ENCODE measurements at places on chromosomes 1 and 21.

GRCh38 chr1:165152109-165152508, 204.4 kb downstream of the LMX1A start:
- DNase-seq, result no peak

DNA sequence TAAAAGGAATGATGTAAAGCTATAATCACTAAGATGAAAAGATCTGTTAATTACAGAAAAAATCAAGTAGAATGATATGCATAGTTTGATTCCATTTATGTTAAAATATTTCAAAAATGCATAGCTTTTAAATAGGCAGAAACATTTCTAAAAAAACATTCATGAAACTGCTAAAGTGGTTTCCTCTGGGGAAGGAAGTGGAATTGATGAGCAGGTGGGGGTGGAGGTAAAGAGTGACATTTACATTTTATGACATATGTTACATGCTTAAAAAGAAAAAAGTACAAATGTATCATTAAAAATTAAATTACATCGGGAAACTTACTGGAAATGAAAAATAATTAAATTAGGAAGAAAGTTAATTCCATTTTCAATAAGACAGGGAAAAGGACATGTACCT, 42.8 kb upstream of the JAK1 start:
- no peak for DNase-seq

- no peak for DNase-seq
Measured at GRCh38 chr1:57302812-57303596, 120.9 kb downstream of the DAB1 start.

DNA sequence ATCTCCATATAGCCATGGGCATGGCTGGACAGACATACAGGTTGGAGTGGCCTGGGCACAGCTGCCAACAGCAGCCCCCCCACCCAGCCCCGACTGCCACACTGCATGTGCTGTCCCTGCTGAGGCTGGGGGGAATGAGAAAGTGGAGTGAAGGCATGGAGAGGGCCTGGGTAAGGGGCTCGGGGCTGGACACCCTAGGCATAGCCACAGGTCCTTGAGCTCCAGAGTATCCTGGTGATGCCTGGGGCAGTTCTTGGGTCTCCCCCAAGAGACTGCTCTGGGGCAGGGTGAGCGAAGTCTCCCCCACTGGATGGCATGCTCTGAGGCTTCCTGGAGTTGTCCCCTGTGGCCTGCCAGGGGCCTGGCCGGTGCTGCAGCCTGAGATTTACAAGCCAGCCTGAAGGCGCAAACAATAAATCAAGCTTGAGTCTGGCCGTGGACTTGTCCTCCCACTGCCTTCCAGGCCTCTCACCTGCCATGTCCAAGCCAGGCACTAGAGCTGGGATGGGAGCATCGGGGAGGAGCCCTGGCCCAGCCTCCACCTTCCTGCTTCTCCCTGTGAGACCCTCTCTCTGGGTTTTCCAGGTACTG, 53.6 kb downstream of the FOXO6 start:
- peak; percentile 8 for DNase-seq

- no peak for DNase-seq
Measured at GRCh38 chr1:183194527-183195141, 8.6 kb downstream of the LAMC2 start.

- DNase-seq, result peak; percentile 1
Measured at GRCh38 chr21:15192243-15192642, 127.4 kb upstream of the NRIP1 start.

DNA sequence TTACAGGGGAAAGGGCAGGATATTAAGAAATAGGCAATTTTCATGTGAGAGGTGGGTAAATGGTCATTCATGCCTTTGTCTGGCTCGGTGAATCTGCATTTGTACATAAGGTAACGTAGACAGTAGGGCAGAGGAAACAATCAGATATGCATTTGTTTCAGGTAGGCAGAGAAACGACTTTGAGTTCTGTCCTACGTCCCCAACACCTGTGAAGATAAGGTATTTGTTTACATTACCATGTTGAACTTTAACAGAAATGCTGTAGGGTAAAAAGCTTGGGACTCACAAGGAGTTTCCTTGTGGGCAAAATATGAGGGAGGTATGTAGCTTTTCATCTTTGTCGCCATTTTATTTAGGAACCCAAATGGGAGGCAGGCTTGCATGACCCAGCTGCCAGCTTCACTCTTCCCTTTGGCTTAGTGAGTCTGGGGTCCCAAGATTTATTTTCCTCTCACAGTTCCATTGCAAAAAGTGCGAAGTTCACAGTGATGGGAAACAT, 31.4 kb downstream of the B3GALT5 start:
- DNase-seq, result no peak

- DNase-seq, result peak; percentile 87
Measured at GRCh38 chr21:28142697-28143096, 850.0 kb downstream of the LTN1 start.

DNA sequence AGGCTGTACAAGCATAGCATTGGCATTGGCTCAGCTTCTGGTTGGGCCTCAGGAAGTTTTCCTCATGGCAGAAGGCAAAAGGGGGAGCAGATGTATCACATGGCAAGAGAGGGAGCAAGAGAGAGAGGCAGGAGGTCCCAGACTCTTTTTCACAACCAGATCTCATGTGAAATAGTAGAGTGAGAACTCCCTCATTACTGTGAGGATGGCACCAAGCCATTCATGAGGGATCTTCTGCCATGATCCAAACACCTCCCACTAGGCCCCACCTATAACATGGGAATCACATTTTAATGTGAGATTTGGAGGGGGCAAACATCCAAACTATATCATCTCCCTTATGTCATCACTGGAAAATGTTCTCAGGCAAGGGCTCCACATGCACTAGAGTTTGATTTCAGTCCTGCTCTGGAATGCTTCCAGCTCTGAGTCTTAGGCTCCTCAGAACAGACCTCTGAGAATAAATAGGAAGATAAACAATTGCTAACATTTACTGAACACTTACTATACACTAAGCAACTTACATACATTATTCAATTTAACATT, 39.4 kb upstream of the VTCN1 start:
- peak; percentile 1 for DNase-seq

GRCh38 chr1:190474650-190475211, 2.9 kb downstream of the BRINP3 start:
- no peak for DNase-seq

DNA sequence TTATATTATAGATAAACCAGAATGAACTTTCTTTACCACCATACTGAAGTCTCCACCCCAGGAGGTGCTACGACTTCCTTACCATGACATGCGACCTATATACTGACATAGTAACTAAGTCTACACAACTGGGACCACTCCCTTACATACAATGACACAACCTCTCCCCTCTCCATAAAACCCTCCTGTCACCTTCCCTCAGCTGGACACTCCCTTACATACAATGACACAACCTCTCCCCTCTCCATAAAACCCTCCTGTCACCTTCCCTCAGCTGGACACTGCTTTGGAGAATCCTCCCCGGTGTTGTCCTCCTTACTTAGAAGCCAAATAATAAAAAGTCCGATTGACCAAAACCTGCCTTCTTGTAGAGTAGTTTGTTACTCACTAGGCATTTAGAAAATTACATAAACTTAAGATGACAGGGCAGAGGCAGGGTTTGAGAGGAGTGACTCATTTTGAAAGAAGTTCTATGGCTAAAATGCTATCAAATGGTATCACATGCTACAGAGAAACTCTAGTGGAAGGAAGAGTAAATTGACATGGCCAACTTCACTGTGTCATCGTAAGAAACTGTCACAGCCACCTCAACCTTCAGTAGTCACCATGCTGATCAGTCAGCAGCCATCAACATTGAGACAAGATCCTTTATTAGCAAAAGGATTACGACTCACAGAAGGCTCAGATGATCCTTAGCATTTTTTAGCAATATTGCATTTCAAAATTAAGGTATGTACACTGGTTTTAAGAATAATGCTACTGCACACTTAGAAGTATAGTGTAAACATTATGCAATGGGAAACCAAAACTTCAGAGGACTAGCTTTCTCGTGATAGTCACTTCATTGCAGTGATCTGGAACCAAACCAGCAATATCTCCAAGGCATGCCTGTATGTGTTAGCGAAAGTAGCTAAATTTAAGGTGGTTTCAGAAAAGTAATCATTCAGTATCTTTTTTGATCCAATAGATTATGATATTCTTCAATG, 56.4 kb downstream of the AHCTF1 start:
- DNase-seq, result peak; percentile 89

- peak; percentile 80 for DNase-seq
Measured at GRCh38 chr1:20717452-20718342, at the start of gene KIF17. Gene KIF17 (minus strand): TSS chr1:20718007. CDS start chr1:20717706, 301 bp downstream.

DNA sequence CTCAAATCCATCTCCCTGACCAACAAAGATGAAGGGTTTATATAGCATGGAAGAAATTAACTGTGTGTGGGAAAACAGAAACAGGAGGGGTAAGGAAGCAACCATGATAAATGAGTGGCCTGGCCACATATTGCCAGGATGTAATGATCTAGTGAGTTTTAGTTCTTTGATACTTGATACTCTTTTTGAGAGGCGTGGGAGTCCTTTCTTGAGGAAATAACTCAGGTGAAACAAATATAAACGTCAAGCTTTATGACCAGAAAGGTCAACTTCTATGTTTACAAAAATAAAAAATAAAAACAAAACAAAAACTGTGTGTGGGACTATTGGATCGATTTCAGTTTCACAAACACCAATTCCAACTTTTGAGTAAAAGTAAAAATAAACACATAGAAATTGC, 860.8 kb upstream of the B3GALT2 start:
- no peak for DNase-seq

- peak; percentile 65 for DNase-seq
Measured at GRCh38 chr1:54965624-54966340, 14.6 kb upstream of the TMEM61 start.

- DNase-seq, result peak; percentile 19
Measured at GRCh38 chr1:34500451-34500850, 254.4 kb upstream of the GJB5 start.

GRCh38 chr1:38541223-38541622, 318.3 kb downstream of the RRAGC start:
- peak; percentile 3 for DNase-seq

GRCh38 chr1:172680244-172680643, 21.3 kb downstream of the FASLG start:
- no peak for DNase-seq

DNA sequence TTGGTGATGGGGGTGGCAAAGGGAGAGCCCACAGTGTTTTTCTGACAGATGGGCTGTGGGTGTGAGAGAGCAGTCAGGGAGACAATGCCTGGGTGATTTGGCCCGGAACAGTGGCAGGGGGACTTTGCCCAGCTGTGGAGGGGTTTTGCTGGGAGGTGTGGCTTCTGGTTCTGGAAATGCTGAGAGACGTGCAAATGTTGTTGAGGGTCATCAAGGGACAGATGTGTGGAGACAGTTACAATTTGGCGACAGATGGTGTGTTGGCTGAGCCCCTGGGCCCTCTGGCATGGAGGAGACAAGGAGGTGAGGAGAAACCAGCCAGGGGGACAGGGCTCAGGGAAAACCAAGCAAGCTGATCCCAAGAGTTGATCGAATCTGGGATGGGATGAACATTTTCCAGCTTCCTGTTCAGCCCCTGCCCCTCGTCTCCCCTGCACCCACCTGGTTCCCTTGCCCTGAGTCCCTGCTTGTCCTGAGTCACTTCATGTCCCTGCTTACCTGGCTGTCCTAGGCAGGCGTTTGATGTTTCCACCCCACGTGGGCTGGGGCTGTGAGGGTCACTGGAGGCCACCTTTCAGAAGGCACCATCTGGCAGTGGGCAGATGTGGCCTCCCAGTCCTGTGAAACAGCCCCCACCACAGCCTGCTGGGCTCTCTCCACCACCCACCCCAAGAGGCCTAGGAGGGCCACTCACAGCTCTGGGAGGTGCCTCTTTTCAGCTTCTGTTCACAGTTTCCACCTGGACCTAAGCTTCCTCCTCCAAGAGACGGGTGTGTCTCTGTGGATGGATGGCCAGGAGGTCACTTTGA, 15.8 kb upstream of the ZNF678 start:
- no peak for DNase-seq

DNA sequence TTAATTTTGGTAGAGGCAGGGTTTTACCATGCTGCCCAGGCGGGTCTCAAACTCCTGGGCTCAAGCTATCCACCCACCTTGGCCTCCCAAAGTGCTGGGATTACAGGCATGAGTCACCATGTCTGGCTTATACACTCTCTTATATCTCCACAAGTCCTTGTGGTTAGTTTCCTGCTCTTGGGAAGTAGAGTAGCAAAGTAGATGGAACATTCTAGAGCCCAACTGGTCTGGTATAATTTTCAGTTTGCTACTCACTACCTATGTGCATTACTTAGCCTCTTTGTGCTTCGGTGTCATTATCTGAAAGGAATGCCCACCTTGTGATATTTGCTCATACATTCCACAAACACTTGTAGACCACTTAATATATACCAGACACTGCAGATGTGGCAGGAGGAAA, 96.6 kb upstream of the IPO9 start:
- peak; percentile 75 for DNase-seq

DNA sequence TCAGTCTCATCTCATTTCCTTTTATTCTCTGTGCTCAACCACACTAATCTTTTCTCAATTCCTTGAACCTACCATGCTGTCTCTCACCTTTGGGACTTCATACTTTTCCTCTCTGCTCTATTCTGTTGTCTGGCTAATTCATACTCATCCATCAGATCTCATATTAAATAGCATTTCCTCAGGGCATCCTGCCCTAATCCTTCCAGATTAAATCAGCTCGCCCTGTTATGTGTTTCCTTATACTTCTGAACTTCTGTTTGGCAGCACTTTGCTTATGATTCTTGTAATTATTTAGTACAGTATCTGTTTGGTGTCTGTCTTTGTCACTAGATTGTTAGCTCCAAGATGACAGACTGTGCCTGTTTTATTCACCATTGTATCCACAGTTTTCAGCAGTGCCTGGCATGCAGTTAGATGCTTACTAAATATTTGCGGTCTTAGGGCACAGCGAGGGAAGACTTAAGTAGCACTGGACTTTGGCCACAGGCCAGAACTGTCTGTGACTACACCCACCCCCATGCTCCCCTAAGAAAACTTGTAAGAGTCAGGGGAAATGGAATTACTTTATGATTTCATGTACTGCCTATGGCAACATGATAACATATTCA, 9.9 kb upstream of the CAP1 start:
- peak; percentile 32 for DNase-seq

DNA sequence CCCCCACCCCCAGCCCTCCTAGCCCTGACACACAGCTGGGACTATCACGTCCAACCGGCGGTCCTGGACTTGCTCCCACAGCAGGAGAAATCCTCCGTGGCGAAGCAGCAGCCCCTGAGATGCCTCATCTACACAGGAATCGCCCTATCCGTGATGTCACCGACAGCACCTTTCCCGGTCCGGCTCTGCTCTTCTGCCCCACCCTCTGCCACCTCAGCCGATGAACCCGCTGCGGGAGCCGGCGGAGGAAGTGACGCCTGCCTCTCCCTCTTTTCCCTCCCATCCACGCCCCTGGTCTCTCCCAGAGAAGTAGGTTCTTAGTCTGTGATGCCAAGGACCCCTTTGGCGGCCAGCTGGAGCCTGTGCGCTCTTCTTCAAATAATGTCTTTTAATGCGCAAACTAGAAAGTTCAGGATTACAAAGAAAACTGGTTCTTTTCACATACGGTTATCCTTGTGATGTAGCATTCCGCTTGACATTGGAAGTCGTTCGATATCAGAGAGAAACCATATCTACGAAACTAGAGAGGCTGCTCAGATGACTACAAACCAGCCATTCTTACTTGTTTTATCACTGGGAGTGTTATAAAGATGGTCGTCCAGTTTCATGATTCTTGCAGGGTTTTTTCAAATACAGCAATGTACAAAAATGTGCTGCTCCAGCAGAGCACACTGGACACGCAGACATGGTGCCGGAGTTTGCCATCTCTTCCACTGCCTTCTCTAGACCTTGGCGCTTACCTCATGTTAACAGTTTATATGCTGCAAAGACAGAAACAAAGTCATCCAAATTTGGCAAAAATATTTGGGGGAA, 120.3 kb downstream of the PPIAL4G start:
- no peak for DNase-seq

Data from EH (cell line).